ENCODE measurements at places on chromosomes 3 and 15.

- no peak for DNase-seq
Measured at GRCh38 chr15:45866616-45867015, 231.8 kb downstream of the SQOR start.

DNA sequence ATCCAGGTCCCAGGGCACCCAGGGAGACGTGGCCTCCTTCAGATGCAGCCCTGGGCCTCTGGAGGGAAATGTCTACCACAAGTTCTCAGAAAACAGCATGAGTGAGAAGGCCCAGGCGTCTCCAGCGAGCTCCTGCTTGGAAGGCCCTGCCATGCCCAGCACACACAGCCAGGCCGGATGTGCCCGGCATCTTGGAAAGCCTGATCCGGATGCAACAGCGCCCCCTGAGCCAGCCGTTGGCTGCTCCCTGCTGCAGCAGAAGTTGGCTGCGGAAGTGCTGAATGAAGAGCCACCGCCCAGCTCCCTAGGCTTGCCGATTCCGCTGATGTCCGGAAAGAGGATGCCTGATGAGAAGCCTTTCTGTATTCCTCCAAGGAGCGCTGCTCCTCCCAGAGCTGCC is 856 bp downstream of the NPAP1 start:
- DNase-seq, result no peak

GRCh38 chr3:51796854-51797253 is 17.8 kb upstream of the IQCF6 start:
- DNase-seq, result no peak

- DNase-seq, result no peak
Measured at GRCh38 chr15:68154923-68155559, 50.1 kb downstream of the CALML4 start.

DNA sequence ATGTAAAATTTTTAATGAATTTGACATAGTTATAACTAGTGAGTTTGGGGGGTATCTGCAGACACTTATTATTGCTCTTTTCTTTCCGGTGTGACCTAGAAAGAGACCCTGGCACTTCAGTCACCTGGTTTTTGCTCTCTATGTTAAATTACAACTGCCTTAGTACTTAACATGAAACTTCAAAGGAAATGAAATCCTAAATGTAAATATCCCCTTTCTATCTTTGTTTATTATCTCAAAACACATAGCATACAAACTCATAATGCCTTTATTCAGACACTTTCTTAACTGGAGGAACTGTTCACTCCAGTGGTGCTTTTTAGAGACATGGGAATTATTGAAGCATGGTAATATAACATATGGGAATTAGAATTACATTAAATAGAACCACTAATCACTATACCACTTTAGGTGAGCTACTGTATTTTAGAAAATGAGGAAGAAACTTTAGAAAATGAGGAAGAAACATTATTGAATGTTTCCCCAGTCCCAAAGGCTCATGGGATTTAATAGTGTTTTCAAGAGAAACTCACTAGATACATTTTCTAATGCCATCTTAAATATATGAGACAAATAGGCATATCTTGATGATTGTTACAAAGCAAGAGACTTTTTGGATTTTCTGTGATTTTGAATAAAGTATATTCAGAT is 119.5 kb upstream of the MLF1 start:
- DNase-seq, result no peak

DNA sequence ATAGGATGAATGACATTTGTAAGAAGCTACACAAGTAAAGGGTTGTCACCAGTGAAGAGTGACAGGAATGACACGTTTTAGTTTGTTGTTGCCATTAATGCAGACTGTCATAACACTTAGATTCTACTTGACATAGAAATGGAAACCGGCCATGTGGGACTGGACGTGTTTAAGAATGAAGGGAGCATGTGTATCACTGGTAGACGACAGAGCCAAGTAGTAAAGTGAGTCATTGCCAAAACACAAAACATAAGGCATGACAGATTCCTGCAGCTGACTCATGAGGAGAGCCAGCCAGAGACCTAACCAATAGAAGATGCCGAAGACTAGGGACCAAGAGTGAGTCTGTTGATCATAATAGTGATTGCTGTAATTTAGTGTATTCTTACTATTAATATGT is 106.2 kb upstream of the PLAAT1 start:
- DNase-seq, result no peak

GRCh38 chr3:160747422-160747821 is 8.6 kb upstream of the PPM1L start:
- DNase-seq, result no peak

DNA sequence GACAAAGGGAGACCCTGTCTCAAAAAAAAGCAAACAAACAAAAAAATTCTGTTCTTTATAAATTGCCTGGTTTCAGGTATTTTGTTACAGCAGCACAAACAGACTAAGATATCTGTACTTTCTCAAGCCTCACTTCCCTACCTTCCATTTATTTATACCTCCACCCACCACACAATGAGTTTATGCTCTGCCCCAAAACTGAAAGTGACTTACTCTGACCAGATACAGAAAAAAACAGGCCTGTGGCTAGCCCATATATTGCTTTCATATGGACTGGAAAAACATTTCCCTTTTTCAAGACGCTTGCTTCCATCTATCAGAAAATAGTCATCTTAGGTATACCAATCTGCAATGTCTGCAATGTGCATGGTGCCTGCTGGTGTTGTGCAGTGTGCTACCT is 8.7 kb upstream of the GPD1L start:
- no peak for DNase-seq

DNA sequence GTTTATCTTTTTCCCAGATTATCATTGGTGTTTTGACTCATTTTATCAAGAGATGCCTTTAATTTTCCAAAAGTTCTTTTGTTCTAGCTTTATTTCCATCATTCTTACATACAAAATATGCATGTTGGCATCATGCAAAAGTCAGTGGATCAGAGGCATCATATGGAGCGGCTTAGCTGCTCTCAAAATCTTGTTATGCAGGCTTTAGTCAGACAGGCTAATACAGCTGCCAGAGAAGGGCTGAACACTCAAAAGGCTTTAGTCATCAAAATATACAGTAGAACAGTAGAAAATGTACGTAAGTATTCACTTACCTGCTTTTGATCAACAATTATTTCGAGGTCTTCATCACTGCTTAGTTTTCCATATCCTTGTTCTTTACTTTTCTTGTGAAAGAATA is 65.5 kb downstream of the PEX5L start:
- no peak for DNase-seq

GRCh38 chr15:85702321-85703101 is 92.2 kb downstream of the KLHL25 start:
- DNase-seq, result no peak

DNA sequence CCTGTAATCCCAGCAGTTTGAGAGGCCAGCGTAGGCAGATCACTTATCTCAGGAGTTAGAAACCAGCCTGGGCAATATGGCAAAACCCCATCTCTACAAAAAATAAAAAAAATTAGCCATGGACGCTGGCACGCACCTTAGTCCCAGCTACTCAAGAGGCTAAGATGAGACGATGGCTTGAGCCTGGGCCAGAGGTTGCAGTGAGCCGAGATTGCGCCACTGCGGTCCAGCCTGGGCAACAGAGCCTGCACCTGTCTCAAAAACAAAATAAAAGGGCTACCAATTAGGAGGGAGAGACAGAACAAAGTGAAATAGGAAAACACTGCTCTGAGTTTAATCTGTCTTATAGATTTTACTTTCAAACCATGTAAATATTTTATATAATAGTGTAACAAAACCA is 33.8 kb downstream of the MSL2 start:
- DNase-seq, result no peak

GRCh38 chr15:74420193-74420905 is 13.4 kb downstream of the SEMA7A start:
- DNase-seq, result no peak

DNA sequence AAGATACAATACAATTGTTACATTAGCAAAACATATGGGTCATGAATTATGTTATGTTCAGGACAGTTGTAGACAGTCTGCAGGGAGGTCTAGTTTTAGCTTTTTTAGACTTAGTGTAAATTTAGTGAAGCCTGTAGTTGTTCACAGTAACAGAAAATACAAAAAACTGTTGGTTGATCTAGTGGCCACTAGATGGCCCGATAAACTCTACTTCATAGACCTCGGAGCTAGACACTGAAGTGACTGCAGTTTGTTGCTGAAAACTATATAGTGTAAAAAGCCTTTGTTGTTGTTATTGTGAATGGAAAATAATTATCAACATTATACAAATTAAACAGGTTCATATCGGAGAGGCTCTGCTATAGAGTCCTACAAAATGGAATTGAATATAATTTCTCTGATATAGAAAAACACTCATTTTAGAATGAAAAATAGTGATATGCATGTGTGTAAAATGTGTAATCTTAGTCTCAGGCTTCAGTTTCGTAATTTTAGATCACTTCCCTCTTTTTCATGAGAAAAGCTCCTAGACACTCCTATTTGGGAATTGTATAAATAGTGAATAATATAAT is 18.3 kb downstream of the MAGEL2 start:
- DNase-seq, result no peak

- DNase-seq, result no peak
Measured at GRCh38 chr3:78839693-78840092, 928.1 kb downstream of the ROBO1 start.

GRCh38 chr3:130515755-130516154 is 1.2 kb upstream of the COL6A6 start:
- no peak for DNase-seq

- DNase-seq, result no peak
Measured at GRCh38 chr3:159174715-159175692, 373.1 kb downstream of the MFSD1 start.

DNA sequence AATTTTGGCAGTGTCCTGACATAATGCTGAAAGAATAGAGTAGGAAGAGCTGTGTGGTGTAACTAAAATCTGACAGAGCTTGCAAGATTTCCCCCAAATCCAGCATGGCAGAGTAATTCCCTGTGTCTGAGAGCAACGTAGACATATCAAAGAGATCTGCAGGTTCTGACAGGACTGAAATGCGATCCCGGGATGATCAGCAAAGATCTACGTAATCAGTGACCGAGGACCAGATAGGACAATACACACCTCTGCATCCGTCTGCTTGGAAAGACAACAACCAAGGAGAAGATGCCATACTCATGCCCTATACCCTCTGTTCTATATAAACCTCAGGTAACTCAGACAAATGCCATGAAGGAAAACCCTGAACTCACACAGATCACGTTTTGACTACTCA is 26.6 kb upstream of the SYNPR start:
- DNase-seq, result no peak

DNA sequence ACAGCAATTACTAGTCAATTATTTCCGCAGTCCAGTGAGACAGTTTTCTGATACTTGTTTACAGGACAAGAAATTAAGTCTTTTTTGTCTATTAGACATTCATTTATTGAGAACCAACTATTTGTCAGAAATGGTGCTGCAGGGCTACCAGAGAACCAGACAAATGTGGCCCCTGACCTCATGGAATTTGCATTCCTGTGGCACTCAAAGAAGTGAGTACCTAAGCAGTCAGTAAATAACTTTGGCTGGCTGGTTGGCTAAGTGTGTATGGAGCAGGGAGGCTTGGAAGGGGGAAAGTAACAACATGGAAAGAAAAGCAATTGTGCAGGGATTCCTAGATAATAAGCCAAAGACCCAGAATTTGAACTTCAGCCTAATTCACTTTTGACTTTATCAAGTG is 837.0 kb upstream of the CFAP20DC start:
- DNase-seq, result no peak

- DNase-seq, result no peak
Measured at GRCh38 chr3:191430103-191430502, 30.9 kb upstream of the PYDC2 start.

DNA sequence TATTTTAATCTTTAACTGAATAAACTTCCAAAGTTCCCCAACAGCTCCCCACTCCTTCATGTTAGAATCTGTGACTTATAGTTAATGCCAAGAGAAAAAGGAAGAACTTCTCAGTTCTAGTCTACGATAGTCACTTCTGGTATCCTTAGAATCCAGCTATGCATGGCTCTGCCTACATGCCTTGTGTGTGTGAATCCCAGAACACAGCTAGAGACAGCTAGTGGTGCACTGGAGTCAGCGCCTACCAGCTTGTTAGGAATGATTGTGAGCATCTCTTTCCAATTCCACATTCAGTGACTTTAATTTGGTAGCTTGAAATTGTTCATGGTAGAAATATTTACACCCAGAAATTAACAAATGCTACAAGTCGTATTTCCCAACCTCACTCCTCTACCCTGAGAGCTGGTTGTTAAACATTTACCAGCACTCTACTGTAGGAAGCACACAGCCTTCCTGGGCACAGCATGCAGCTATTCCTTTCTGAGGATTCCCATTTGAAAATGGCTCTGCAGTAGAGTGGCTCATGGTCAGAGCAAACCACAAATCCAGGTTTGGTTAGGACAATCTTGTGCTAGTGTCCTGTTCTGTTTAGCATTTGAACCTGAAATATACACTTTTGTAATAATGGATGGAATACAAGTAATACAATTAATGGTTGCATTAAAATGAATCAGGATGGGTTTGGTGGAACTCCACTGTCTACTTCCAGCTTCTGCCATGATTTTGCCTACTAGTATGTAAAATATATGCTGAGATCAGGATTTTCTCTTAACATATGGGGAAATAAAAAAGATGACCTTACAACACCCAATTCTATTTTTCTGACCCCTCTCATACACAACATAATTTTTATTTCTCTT is 371.0 kb upstream of the GBE1 start:
- DNase-seq, result no peak

DNA sequence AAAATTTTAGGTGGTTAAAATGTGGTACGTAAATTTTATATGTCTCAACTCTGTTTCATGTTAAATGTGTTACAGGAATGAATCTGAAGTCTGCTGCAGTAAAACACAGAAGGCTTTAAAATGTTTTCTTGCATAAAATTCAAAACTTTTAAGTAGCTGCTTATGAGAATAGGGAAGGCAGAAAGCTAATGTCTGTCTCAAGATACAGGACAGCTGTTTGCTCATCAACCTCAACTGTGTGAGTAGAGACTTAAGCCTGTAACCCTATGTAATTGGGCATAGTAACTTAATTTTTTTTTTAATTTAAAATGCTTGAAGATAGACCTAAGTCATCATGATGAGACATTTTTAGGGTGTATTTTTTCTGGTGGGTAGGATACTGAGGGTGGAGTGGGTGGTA is 38.9 kb downstream of the ZFAND6 start:
- DNase-seq, result no peak

GRCh38 chr3:169863458-169863899 is 6.3 kb downstream of the LRRC31 start:
- no peak for DNase-seq

- no peak for DNase-seq
Measured at GRCh38 chr3:66394753-66395249, 106.0 kb downstream of the LRIG1 start.

DNA sequence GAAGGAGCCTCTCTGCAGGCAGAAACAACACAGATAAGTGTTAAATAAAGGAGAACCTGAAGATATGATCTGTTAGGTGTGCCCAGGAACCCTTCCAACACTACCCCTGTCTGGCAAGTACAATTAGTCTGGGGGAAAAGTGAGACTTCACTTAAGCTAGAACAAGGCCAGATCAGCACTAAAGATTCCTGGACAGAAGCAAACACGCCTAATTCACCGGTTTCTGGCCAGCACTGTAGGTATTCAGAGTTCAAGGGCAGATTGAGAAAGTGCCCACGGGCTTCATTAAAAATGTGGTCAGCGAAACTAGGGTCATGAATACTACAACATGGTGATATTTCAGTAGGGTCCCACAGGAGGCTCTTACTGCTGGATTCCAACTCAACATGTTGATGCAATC is 28.6 kb upstream of the OR5K1 start:
- no peak for DNase-seq

- DNase-seq, result no peak
Measured at GRCh38 chr15:27235681-27236080, 264.7 kb downstream of the GABRG3 start.

GRCh38 chr15:56775641-56776040 is 42.3 kb upstream of the ZNF280D start:
- DNase-seq, result no peak

GRCh38 chr15:44682211-44682610 is 18.7 kb upstream of the SPG11 start:
- no peak for DNase-seq

All from activated naive CD4-positive, alpha-beta T cell (primary cell).